Thyroid gland (tissue), 4 donors: ENCODE measurements at places on chromosomes 6 and 20.

DNA sequence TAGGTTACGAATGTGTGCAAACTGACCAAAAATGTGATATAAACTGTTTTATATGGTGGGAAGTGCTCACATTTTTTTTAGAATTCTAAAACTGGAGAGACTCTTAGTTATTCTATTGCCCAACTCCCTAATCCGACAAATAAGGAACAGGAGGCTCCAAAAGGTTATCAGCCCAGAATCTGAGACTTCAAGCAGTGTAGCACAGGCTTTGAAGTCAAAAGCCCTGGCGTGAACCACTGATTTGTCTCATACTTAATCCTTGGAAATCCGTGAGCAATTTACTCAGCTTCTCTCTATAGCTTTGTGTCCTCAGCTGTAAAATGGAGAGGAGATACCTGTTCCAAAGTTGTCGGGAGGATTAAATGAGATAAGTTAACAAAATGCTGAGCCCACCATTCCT lies 368.8 kb upstream of the SASH1 start:
- no peak for DNase-seq

- DNase-seq = no peak
These were observed 63.5 kb upstream of the FAM8A1 start for GRCh38 chr6:17536586-17536985.

- no peak for DNase-seq
These were observed 237.6 kb downstream of the QKI start for GRCh38 chr6:163651915-163652668.

- no peak for DNase-seq
These were observed 1.0 kb upstream of the XRN2 start for GRCh38 chr20:21301940-21302663.

GRCh38 chr6:130020073-130020906 lies 1.9 kb downstream of the L3MBTL3 start:
- DNase-seq = peak; percentile 28

GRCh38 chr6:157760589-157761330 lies 62.3 kb upstream of the SNX9 start:
- DNase-seq = no peak

GRCh38 chr6:44969446-44970185 lies 358.5 kb upstream of the RUNX2 start:
- DNase-seq = no peak

DNA sequence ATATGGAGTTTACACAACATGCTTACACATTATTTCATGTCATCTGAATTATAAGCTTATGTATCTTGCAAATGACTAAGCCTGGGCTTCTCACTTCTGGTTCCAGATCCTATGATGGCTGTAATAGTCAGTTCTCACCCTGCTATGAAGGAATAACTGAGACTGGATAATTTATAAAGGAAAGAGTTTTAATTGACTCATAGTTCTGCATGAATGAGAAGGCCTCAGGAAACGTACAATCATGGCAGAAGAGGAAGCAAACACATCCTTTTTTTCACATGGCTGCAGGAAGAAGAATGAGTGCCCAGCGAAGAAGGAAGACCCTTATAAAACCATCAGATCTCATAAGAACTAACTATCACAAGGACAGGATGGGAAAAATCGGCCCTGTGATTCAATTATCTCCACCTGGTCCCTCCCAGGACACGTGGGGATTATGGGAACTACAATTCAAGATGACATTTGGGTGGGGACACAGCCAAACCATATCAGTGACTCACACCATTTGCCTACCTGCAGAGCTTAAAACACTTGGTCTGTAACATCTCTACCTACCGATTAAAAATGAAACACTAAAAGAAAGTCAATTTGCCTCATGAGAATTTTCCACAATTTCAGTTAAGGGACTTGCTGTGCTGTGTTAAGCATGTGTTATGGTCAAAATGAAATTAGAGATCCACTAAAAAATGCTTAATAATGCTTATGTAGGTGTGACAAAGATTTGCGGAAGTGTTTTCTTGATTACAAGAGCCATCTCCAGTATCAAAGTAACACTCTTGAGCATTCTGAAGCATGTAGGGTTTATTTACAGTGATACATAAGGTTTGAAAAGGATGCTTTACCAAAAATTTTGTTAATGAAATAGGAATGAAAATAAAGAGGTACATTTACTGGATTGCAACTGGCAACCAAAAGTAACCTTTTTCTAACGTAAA lies 2.2 kb upstream of the RWDD1 start:
- no peak for DNase-seq

- no peak for DNase-seq
These were observed 98.2 kb upstream of the DTNBP1 start for GRCh38 chr6:15761045-15761502.

DNA sequence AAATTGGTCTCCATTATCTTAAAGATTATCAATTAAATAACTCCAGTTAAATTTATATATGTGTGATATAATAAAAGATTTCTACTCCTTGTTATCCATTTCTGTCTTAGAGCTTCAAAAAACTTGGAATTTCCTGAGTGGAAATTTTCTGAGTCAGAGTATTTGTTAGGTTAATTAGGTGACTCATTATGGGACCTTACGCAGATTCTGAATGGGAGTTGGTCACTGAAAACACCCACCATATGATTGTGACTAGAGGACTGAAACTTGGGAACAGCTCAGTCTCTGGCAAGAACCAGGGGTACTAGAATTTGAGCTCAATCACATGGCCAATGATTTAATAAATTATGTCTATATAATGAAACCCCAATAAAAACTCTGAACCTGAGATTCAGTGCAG lies 125.4 kb upstream of the HMGCLL1 start:
- no peak for DNase-seq

- DNase-seq = peak; percentile 30
These were observed 1.1 kb downstream of the SLC22A23 start for GRCh38 chr6:3455569-3456394.

GRCh38 chr6:14108571-14109410 lies 8.8 kb upstream of the CD83 start:
- peak; percentile 37 for DNase-seq

GRCh38 chr6:92196325-92196724 lies 1223.0 kb downstream of the EPHA7 start:
- DNase-seq = no peak

DNA sequence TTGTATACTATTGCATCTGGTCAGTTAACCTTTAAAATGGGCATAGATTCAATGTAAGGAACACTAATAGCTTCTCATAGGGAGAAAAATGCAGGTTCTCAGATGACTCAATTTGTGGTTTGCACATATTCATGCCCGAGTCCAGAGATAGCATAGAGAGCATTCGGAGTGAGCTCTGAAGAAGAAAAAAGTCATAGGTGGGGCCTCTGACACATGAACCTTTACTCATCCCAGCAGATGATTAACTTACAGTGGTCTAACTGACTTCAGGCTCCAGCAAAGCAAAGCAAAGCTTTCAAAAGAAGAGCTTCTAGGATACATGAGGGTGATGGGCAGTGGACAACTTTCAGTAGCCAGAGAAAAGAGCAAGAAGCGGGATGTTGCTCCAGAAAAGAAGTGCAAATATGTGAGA lies 55.3 kb upstream of the BTN3A2 start:
- no peak for DNase-seq

DNA sequence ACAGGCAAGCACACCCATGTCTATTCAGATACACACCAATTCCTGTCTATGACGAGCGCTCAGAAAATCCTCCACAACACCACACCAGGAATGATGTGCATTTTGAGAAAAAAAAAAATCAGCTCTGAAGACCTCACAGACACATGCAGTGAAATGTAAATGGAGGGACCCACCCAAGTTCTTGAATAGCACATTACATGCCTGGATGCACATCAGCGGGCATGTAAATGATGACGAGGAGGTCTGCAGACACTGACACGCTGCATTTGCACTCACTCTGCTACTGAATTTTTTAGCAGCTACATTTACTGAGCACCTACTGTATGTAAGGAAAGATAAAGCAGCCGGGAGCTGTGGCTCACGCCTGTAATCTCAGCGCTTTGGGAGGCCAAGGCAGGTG lies 14.7 kb downstream of the NRSN2 start:
- no peak for DNase-seq

DNA sequence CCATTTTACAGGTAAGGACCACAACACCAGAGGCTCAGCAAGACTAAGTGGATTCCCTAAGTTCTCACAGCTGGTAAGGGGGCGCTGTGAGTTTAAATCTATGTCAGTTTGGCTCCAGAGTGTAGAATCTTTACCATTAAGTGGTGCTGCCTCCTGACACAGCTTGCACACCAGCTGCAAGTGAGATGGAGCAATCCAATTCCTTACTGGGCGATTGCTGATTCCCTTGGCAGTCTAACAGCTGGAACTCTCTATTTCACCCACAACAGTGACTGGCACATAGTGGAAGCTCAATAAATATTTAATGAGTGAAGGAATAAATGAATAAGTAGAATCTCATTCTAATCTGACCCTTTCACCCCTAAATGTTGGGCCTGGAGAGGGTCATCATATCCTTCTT lies 176.7 kb downstream of the CLIC5 start:
- DNase-seq = no peak

DNA sequence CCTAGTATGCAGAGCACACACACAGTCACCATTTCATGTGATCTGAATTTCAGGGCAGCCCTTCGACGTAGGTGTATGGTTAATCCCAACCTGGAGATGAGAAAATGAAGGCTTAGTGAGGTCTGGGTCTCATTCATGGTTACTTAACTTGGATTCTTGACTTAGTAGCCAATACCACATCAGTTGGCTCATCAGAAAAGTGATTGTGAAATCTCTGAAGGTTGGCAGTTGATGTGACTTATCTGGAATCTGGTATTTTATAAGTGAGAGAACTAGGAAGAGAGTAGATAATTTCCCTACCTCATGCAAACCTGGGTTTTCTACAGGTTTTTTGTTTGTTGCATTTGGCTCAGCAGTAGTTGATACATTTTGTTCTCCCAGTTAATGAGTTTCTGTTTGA lies 123.7 kb downstream of the CCDC170 start:
- no peak for DNase-seq

DNA sequence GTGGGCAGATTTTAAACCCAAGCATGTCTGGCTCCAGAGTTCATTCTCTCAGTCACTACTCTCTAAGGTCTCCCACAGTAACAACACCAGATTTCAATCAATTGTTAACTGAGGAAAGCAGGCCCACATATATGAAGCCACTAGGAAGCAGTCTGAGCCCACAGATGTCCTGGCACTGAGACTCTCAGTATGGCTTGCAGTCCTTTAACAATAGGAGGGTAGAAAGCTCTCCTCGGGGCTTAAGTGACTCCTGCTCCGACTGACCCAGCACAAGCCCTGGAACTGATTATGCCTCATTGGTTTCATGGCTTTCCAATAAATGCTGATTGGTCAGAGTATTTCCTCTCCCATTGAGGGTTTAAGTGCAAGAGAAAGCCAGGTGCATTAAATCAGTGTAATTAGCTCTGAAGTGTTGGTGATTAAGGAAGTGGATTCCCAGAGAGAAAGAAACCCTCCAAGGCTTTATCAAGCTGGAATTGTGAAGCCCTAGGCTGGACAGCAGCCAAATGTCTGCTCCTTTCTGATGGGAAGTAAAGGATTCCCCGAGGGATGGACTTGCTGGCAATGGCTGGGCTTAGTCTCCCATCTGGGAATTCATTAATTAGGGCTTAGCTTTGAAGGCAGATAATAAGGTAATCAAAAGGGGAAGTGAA lies 76.6 kb upstream of the PROKR2 start:
- no peak for DNase-seq

GRCh38 chr20:8940326-8940725 lies 128.6 kb upstream of the PLCB4 start:
- peak; percentile 81 for DNase-seq
